ENCODE measurements at places on chromosomes 2 and 18.
A peak's percentile ranks its signal among the peaks of the same experiment; 100 is the strongest.

DNA sequence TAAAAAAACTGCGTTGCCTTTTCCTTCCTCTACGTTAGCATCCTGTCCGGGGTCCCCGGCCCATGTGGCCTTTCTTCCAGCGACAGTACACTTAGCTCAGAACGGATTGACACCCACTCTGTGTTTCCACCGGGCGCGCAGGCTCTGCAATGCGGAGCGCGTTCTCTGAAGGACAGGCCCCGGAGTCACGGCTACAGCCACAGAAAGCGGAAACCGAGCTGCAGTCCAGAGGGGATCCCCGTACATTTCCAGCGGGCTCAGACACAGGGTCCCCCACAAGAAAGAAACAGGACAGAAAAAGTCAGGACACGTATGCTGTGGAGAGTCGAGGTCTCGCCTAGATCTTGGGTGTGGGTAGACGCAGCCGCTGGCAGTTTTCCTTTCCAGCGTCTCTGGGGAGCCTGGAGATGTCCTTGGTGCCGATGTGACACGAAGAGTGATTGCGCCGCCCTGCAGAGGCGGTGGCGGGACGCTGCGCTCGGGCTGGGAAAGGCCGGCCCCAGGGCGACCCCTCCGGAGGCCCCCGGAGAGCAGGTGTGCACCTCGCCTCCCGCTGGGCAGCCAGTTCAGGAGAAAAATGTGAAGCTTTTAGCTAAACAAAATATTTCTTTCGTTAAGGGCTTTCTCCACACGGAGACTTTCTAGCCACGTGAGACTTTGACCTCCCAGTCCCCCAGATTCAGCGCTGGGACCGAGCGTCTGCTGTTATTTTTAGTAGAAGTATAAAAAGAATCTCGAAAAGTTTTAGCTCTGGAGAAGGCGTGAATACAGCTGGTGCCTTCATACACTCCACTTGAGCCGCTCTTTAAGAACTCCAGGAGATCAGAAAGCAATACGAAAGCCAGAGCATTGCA lies 1.3 kb upstream of the ACKR3 start:
- DNase-seq: no peak

- DNase-seq: no peak
Measured at GRCh38 chr18:35695384-35695783, 113.8 kb downstream of the GALNT1 start.

GRCh38 chr2:102181919-102182635 lies 4.7 kb upstream of the IL1RL2 start:
- no peak for DNase-seq

DNA sequence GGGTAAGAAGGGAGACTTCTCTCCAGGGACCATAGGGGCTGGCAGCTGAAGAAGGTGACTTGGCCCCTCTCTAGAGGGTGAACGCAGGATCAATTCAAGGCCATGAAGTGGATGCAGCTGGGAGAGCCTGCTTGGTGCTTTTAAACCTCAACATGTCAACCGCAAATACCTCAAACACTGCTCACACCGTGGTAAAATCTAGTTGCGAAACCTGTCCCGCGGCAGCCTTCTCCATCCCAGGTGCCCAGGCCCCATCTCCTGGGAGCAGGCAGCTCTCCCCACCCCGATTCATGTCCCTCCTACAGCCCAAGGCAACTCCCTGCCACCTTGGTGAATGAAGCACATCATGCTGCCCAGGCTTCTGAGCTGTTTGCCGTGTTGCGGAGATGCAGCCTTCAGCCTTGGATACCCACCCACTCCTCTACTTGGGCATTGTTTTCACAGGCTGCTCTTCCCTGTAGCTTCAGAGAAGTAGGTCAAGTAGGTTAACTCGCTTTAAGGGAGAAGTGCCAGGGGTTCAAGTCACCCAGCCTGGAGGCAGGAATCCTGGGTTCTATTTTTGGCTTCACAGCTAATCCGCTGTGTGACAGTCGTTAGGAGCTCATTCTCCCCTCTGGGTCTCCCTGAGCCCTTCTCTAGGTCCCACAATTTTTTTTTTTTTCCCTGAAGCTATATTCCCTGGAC lies 6.2 kb upstream of the EFR3B start:
- DNase-seq: peak; percentile 83

DNA sequence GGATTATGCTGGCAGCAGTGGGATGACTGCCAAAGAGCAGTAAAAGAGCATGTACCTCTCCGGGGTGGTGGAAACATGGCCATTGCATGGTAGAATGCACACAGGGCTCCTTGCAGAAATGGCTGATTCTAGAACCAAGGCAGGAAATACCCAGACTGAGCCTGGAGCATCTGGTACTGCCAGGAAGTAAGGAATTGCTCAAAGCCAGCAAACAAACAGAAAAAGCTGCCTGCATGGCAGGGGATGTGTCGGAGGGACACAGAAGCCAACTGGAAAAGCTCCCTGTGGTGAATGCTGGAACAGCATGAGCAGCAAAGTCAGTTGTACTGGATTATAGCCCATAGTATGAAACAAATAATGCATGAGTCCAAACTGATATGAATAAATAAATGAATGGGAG lies 78.0 kb upstream of the NFATC1 start:
- no peak for DNase-seq

- DNase-seq: no peak
Measured at GRCh38 chr18:34493566-34494358, 216.3 kb upstream of the DTNA start.

DNA sequence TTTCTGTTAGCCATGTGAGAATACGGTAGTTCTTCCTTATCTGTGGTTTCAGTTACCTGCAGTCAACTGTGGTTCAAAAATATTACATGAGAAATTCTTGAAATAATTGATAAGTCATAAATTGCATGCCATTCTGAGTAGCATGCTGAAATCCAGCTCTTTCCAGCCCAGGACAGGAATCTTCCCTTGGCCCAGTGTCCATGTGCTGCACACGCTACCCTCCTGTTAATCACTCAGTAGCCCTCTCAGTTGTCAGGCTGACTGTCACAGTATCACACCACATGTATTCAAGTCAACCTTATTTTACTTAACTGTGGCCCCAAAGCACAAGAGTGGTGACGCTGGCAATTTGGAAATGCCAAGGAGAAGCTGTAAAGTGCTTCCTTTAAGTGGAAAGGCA lies 141.1 kb downstream of the TANC1 start:
- DNase-seq: no peak

DNA sequence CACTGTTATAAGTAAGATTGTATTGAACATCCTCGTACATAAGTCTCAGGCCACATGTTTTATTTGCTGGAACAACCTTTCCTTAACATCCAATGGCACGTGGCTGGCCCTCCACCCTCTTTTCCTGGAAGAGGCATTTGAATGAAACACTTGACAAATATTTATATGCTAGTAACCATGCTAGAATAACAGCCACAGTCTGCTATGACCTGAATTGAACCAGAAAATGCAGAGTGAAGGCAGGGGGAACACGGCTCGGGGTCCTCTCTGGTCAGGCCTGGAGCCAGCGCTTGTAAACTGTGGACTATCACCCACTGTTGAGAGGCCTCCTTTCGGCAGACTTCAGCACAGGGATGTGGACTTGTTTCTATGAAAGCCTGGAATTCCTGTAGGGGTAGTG lies 198.2 kb upstream of the COPS8 start:
- no peak for DNase-seq

GRCh38 chr2:54787755-54788366 lies 64.4 kb downstream of the EML6 start:
- DNase-seq: no peak

DNA sequence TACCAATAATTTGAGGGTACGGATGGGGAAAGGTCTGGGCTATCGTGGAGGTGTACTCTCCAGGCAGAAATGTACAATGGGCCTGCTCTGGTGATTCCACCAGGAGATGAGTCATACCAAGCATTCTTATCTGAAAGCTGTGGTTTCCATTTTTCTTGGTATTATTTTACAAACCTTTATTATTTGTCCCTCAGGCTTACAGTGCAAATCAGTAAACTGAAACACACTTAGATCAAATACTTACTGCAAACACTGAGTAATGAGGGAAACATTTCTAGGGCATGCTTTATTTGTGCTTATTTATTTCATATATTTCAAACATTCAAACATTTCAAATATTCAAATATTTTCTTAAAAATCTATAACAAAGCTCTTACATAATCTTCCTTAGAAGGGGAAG lies 319.8 kb downstream of the RND3 start:
- no peak for DNase-seq

DNA sequence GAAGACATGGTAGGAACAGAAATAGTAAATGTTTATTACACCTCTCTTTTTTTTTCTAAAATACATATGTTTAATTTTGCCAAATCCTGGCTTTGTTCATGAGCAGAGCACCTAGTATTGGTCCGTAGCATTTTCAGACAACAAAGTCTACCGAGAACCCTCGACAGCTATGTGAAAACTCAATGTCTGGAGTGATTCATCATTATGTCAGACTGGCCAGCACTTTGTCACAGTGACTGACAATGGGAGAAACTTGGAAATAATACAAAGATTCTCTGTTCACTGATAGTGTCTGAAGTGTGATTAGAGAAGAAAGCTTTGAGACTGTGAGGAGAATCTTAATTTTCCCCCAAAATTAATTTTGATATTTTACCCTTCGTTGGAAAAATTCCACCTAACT lies 143.0 kb downstream of the HNMT start:
- DNase-seq: no peak

DNA sequence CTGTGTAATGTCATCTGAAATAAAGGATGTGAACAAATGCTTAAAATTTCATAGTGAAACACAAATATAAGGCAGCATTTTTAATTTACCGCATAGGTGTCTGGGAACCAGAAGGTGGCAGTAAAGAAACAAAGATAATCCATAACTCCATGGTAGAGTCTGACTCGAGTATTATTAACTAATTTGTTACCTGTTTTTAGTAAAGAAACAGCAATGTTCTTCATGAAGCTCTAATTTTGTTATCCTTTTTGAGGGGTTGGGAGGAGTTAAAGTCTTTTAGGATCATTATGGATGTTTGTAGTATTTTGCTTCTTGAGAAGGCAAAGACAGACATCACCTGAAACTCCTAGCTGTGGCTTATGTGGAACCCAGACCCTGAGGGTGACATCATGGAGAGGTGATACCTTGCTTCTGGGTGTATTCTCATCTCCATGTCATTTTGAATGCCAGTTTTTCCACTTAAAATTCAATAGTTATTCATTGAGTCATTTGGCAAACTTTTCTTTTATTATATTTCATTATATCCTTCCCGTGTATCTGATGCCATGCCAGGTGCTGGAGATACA lies 286.2 kb upstream of the EPAS1 start:
- DNase-seq: peak; percentile 54

DNA sequence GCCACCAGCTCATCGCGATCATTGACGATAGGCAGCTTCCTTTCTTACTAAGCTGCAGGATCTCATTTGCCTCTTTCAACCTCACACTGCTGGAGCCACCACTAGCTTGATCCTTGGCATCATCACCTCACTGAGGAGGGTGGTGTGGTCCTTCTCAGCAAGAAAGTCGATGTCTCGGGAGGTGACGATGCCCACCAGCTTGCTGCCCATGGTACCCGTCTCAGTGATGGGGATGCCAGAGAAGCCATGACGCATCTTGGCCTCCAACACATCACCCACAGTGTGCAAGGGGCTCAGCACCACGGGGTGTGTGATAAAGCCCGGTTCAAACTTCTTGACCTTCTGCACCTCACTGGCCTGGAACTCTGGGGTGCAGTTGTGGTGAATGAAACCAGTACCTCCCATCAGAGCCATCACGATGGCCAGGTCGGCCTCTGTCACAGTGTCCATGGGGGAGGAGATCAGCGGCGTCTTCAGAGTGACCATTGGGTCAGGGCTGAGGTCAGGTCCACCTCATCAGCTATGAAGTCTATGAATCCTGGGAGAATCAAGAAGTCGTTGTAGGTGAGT lies 22.5 kb downstream of the CFLAR start:
- no peak for DNase-seq

- DNase-seq: peak; percentile 35
Measured at GRCh38 chr2:137888845-137889244, 75.4 kb upstream of the HNMT start.

GRCh38 chr2:6931753-6932152 lies 14.5 kb downstream of the RNF144A start:
- DNase-seq: no peak

DNA sequence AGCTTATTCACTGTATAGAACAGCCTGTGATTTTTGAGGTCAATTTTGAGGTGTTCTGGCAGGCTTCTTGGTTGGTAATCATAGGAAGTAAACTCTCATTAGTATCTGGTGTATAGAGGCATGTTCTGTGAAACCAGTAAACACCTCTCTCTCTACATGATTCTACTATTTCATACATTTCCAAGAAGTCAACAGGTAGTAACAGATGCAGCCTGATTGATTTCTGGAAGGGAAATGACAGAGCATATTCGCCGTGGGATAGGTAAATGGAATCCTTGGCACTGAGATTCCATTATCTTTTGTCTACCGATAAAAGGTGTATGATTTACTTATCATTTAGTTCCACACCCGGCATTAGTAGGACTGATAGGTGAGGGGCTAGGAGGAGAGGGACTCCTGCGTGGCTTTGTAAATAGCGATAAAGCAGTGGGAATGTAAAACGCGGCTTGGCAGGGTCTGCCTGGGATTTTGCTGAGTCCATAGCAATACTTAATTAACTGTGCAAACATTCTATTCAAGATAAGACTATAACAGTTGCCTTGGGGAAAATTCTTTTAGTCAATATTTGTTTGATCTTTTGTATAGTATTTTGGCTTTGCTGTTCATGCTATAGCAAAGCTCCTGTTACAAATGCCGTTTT lies 32.3 kb downstream of the LYPD6B start:
- no peak for DNase-seq

DNA sequence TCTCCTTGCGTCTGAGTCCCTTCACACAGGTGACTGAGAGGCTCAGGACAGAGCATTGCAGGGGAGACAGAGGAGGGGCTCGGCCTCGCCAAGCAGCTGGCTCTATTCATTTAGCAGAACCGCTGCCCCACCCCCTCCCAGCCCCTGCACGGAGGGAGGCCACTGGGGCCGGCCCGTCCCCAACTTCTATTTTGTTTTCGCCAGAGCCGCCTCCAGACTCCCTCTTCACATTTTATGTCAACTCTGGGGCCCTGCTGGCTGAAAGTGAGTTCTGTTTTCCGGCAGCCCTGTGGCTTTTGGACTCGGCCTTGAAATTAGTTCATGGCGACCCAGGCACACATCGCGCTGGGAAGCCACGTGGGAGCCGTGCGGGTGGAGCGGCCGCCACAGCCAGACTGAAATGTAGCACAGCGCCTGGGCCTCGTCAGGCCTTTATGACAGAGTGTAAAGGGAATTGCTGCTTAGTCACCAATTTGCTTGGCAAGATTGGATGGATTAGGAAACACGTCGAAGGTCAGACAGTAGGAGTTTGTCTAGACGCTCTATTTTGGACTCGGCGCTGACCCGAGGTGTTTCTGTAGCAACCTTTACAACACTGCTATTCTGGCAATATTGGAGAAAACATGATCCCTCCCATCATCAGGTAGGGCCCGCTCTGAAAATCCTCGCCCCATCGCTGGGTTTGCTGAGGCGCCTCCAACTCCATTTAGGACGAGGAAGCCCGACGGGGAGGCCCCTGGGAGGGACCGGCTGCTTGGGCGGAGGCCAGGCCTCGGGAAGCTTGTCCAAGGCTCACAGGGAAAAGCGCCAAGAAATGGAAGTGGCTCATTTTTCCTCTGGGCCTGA lies 90.7 kb upstream of the CTDP1 start:
- peak; percentile 34 for DNase-seq

GRCh38 chr2:43764086-43764705 lies 9.6 kb upstream of the DYNC2LI1 start:
- DNase-seq: no peak

- DNase-seq: no peak
Measured at GRCh38 chr2:10584843-10585475, 104.8 kb downstream of the NOL10 start.

GRCh38 chr2:166867874-166868514 lies 20.3 kb upstream of the XIRP2 start:
- DNase-seq: no peak
